ENCODE measurements at places on chromosomes 7 and 10.

GRCh38 chr7:93176992-93177580 lies 28.9 kb upstream of the SAMD9L start:
- no peak for DNase-seq

DNA sequence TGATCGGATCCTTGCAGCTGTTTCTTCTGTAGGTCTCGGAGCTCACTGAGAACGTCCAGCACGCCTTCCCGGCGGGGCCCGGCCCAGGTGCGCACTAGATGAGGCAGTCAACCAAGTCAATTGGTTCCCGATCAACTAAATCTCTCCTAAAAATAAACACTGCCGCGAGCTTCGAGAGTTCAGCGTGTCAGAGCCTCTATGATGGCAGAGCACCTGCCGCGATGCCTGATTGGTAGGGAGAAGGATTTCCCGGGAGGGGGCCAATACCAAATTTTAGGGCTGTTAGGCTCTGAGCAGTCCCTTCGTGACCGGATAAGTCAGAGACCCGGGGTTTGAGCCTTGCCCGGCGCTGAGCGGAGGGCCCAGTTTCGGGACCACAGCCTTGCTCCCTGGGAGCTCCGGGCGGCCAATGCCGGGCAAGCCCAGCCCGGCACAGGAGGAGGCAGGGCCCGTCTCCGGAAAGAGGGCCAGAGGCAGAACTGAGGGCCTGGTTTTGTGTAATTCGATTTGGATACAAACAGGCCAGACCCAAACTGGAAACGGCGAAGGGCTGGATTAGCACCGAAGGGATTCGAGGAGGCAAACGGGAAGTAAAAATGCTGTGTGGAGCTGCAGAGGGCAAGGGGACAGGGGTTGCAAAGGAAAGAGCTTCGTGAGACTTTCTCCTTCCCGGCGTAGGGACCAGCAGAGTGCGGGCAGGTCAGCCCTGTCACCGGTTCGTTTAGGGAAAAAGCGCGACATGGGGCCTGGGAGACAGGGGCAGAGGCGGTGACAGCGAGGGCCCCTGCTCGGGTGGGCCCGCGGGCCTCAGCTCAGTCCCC lies 569 bp downstream of the SLC26A5 start:
- DNase-seq, result no peak

- DNase-seq, result no peak
Measured at GRCh38 chr10:46298477-46299285, 11.9 kb downstream of the ANTXRL start.

- no peak for DNase-seq
Measured at GRCh38 chr7:101134399-101134980, 7.6 kb downstream of the SERPINE1 start.

DNA sequence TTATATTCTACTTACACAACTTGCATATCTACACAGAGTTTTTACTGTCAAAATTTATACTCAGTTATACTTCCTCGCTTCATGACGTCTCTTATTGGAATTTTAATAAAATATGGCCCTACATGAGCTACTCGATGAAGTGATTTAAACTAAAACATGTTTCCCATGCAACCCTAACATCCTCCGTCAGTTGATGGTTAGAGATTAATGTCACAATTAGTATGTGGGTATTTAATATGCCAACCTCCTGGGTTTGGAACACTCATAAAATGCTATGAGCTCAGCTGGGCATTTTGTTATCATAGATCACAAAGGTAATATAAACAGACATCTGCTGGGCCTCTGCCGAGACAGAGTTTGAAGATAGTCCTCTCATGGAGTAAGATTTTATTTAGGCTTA lies 66.5 kb downstream of the GNAT3 start:
- no peak for DNase-seq

DNA sequence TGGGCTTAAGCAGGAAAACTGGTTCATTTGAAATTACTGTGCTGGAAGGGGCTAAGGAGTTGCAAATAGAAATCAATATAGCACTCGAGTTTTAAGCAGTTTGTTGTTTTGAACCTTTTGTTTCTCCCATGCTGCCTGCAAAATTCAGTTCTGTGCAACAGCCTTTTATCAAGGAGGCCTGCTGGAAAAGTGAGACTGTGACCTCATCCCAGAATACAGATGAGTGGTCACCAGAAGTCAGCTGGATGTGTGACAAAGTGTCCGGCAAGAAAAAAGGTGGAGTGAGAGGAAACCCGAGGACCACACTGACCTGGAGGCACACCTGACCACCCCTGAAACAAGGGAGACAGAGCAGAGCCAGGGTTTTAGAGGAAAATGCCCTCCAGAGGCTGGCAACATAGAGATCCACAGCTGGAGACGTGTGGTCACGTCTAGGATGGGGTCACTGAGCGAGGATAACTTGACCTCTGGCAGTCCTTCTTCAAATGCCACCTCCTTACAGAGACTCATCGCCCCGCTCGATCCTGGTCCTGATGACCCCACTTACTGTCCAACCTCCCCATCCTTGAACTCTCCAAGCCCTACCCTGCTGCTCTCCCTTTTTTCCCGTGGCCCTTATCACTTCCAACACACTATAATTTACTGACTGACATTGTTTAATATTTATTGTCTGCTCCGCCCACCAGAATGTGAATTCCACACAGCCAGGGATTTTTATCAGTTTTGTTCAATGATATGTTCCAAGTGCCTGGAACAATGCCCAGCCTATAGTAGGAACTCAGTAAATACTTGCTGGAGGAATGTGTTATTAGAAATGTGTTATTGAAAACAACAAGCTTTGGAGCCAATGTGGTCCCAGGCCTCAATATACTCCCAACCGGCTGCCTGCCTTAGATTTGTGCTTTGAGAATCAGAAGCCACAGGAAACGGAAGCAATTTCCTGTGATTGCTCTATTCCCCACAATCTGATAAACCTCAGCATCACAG lies 243.8 kb downstream of the GLI3 start:
- no peak for DNase-seq

- DNase-seq, result no peak
Measured at GRCh38 chr7:37758501-37759045, 75.0 kb downstream of the GPR141 start.

- no peak for DNase-seq
Measured at GRCh38 chr10:131697476-131698128, 203.2 kb upstream of the PPP2R2D start.

GRCh38 chr10:11587722-11588259 lies 23.7 kb downstream of the USP6NL start:
- no peak for DNase-seq

- no peak for DNase-seq
Measured at GRCh38 chr7:4742051-4742573, 33.3 kb upstream of the AP5Z1 start.

GRCh38 chr10:34262985-34263384 lies 552.1 kb downstream of the PARD3 start:
- DNase-seq, result no peak

Measured in stimulated activated CD8-positive, alpha-beta memory T cell treated with anti-CD3 and anti-CD28 coated beads, Interleukin-12 subunit alpha, Interleukin-12 subunit beta, amount 100 ng/mL, for 4 hours (primary cell).